Cortex of kidney (tissue), 1 donor: ENCODE measurements at places on chromosomes 4 and X.

- no peak for DNase-seq
These were observed 130.6 kb downstream of the SLC7A11 start for GRCh38 chr4:138111462-138112000.

DNA sequence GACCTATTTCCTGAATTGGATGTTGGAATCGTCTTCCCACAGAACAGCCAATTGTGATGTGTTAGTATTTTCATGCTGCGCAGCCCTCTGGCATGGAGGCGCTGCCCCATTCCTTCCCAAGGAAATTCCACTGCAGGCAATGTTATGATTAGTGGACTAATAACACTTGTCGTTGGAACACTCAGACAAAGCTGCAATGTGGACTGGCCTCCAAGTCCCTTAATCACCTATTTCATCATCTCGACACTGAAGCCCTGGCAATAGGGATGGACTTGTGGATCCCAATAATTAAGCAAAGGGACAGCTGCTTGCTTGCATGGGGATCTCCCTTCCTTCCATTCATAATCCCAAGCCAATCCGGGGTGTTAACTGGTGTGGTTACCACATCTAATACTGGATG, 78.8 kb upstream of the PLAC1 start:
- DNase-seq: no peak

- DNase-seq: no peak
These were observed 125.2 kb downstream of the STIM2 start for GRCh38 chr4:26985873-26986272.

- DNase-seq: no peak
These were observed 21.5 kb upstream of the GRPEL1 start for GRCh38 chr4:7089213-7089986.

DNA sequence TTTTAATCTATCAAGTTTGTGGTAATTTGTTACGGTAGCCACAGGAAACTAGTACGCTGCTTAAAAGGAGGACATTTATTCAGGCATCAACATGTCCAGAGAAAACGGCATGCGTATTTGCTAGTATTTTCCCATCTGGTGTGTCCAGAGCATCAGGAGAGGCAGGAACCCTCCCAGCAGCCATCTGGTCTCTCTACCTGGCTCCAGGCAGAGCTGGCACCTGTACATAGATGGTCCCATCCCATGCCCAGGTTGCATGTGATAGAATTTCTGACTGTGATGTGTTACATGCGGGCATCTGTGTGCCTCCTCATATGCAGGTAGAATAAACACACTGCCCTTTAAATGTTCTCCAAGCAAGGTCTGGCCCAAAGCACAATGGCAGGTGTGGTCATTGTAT, 57.9 kb upstream of the PAGE1 start:
- DNase-seq: no peak

DNA sequence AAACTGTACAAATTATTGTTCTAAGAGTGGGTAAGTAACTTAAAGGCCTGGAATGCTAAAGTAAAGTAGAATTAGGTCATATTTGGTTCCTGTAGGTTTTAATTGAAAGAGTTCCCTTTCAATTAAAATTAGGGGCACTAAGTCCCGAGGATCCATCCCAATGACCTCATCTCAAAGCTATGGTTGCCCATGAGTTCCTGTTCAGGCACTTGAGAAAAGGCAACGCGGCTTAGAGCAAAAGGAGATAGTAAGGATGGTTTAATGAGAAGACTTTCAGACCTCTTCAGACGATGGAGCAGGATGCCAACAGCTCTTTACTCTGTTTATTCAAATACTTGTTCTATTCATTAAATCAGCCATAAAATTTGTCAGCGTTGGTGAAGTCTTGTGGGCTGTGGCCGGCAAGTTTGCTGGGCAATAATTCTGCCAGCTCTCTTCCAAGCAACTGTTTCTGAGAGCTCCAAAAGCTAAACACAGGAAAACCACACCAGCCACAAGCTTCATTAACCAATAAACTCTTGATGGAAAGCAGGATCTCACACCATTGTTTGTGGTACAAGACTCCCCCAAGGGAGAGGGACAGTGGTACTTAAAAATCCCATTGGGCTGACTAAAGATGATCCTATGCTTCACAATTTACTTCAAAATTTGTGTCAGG, 167.4 kb downstream of the COL4A6 start:
- no peak for DNase-seq

DNA sequence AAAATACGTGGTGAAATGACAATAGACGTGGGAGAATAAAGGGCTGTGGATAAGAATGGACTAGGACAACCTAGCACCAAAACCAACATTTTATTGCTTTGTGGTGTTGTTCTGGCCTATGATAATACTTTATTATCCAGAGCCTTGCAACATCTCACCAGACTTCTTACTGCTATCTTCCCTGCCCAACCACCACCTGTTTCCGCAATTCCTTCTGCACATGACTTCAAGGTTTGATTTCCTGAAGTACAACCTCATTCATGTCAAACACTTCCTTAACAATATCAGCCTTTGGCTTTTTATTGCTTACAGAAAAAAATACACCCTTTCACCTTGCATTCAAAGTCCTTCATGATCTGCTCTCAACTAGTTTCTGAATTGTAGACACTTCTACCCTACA, 84.8 kb downstream of the RTL3 start:
- no peak for DNase-seq

DNA sequence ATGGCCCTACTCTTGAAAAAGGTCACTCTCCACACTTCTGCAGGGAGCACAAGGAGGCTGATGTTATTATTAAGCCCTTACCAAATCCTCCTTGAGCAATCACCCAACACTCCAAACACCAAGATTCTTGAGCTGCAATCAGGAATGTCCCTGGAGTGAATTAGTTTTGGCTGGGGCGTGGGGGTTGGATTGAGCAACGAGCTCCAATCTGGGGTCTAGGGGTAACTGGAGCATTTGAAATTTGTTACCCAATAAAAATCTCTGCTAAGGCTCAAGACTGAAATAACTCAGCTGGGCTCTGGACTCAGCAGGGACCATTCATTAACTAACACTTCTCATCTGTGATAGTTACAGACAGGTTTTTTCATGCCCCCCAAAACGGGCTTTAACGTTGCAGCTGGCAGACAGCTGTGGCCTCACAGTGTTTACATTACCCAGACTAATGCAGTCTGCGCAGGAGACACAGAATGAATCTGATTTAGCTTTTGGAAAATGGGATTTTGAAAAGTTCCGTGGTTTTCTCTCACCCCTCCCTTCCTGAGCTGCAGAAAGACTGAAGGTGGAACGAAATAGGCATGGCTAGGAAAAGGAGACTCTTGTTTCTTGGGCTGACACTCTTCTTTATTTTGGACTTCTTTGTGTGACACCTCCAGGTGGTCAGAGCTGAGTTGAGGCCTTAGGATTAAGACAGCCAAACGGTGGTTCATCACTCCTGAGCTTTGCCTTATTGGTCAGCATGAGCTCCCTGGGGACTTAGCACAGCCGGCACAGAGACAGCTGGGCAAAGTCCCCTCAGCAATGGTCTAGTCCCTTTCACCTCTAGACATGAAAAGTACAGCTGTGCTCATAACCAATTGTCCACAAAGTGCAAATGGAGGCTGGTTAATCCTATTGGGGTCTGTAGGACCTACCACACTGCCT, 26.6 kb downstream of the PLAC1 start:
- DNase-seq: no peak
